ENCODE measurements at places on chromosomes 7 and 10. TPM values are rescaled to one million over a fixed set of nuclear protein-coding genes. Genes with fewer than 3 reads are reported as not detected.

DNA sequence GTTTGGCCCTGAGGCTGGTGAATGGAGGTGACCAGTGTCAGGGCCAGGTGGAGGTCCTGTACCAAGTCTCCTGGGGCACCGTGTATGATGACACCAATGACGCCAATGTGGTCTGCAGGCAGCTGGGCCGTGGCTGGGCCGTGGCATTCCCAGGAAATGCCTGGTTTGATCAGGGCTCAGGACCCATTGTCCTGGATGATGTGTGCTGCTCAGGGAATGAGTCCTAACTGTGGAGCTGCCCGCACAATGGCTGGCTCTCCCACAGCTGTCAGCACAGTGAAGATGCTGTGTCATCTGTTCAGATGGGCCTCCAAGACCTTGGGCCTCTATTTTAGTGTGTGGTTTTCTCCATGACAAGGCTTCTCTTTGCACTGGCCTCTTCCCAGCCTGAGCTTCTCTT, 64.0 kb downstream of the DMBT1 start:
- no peak for ATAC-seq

GRCh38 chr7:134034652-134035051, 92.5 kb upstream of the LRGUK start:
- ATAC-seq: no peak

- no peak for ATAC-seq
These were observed 259.2 kb downstream of the TNS3 start for GRCh38 chr7:47322731-47323130.

DNA sequence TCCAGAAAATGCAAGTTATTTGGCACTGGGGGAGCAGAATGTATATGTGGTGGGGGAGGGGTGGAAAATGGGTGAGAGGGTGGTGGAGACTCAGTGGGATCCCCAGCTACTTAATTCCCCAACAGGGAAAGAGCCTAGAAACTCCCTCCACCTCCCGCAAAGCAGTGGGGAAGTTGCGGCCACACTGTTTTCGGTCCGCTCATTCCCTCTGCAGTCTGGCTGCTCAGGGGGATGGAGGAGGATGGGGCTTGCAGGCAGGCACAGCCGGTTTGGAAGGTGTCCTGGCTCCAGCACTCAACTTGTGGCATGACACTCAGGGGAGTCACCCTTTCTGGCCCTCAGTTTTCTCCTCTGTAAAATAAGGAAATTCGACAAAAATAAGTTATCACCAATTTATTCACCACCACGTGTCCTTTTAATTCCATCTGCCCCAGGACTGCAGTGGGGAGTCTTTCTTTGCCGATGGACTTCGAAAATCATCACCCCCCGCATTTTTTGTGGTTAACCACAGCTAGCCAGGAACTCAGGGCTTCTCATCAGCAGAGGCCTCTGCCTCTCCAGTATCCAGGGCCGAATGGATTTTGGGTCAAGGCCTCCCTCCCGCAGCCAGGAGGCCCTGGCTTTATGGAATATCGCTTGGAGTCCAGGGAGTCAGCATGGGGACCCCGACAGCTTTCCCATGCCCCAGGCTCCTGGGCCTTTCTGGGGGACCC, 1.6 kb upstream of the HTRA1 start:
- no peak for ATAC-seq

DNA sequence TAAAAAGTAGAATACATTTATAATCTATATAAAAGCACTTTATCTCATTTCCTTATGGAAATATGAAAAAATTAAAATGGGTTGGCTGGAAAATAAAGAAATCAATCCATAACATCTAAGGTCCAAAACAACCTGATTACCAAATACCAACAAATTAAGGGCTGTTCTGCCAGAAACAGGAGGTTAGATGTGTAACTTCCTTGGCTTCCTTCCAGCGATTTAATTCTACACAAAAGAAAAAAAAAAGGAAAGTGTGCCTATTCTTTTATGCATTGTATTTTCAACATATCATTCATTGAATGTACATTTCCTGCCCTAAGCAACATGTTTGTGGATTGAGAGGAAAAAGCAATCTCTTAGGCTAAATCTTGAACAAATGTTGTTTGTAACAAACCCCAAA, 36.2 kb upstream of the USP6NL start:
- ATAC-seq: no peak

- no peak for ATAC-seq
These were observed 66.0 kb downstream of the CHCHD3 start for GRCh38 chr7:133015888-133016287.

DNA sequence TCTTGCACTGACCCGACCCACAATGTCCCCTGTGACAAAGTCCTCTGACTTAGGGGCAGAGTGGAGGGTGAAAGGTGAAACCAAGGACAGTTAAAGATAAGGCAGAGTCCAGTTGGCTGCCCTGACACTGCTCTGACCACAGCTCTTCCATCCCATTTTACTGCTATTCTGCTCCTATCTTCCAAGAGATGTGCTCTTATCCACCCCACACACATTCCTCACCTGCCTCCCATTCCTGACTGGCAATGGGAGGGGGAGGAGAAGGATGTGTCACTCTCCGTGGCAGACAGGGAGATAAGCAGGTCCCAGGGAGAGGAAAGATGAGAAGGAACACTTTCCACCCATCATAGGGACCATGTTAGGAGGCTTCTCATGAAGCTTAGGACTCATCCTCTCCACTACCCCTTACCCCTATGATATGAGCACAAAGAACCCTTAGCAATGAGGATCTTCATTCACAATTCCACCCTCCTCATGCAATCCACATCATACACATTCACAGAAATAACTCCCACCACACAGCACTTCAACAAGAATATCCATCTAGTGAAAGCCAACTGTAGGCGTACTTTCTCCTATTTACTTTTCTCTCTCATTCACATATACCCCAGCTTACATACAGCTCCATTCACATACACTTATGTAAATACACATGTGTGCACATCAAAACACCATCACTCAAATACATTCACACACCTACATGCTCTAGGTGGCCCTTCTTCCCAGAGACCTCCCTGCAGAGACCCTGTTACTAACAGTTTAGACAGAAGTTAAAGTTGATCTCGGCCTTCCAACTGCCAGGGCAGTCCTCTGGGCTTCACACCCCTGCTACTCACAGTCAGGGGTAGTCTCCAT, 6.6 kb downstream of the SYNPO2L start:
- ATAC-seq: no peak

GRCh38 chr10:30782537-30783461, 153.2 kb upstream of the LYZL2 start:
- peak; percentile 28 for ATAC-seq

- ATAC-seq: no peak
These were observed 33.7 kb downstream of the INSIG1 start for GRCh38 chr7:155331396-155331795.

GRCh38 chr7:16729541-16729940, 24.0 kb upstream of the TSPAN13 start:
- no peak for ATAC-seq

Gene OR6V1
- not detected for total RNA-seq

Gene WNT16
- not detected for total RNA-seq

Gene TRIL
- 3.9 TPM for total RNA-seq

Gene SORBS1
- 1,982 TPM for total RNA-seq

Gene FAM13C
- total RNA-seq: 37.6 TPM
